Colonic mucosa (tissue), 4 donors: ENCODE measurements at places on chromosomes 3 and 15. TPM values are rescaled to one million over a fixed set of nuclear protein-coding genes. Genes with fewer than 3 reads are reported as not detected.
A peak's percentile ranks its signal among the peaks of the same experiment; 100 is the strongest.

The TMEM45A gene
- total RNA-seq, result 4.0 TPM

The SAMD7 gene
- total RNA-seq, result not detected

The BNIP2 gene
- total RNA-seq, result 30.1 TPM

The FAM43A gene
- 10.2 TPM for total RNA-seq

The LCMT2 gene
- total RNA-seq, result 7.7 TPM

The COL6A5 gene
- 0.15 TPM for total RNA-seq

The PLXNA1 gene
- total RNA-seq, result 19.3 TPM

The C3orf85 gene
- 18.8 TPM for total RNA-seq

The PCOLCE2 gene
- 1.0 TPM for total RNA-seq

- no peaks in the 10 kb centered on the region for H3K4me1 ChIP-seq
- H3K4me3 ChIP-seq, result no peak overlapping the region
- H3K27ac ChIP-seq, result no peak overlapping the region
- no peaks in the 10 kb centered on the region for H3K36me3 ChIP-seq
Observed at GRCh38 chr3:195003893-195004289, 267.1 kb downstream of the XXYLT1 start.

DNA sequence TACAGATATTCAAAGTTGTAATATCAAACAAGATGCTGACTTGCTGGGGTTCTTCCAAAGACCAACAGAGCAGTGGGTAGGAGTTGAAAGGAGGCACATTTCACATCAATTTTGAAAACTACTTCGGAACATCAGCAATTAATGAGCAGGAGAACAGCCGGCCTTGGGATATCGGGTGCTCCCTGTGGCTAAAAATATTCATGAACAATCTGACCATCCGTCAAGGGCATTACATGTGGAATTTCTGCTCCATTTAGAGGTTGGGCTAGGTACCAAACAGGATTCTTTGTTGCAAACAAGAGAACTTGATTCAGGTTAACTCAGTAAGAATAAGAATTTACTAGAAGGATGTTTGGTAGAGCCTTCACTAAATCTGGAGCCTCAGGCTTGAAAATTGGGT is 223.9 kb downstream of the RYR3 start:
- no peak for DNase-seq
- H3K4me1 ChIP-seq, result no peaks in the 10 kb centered on the region
- no peak overlapping the region for H3K27ac ChIP-seq
- no peak overlapping the region for H3K4me3 ChIP-seq

DNA sequence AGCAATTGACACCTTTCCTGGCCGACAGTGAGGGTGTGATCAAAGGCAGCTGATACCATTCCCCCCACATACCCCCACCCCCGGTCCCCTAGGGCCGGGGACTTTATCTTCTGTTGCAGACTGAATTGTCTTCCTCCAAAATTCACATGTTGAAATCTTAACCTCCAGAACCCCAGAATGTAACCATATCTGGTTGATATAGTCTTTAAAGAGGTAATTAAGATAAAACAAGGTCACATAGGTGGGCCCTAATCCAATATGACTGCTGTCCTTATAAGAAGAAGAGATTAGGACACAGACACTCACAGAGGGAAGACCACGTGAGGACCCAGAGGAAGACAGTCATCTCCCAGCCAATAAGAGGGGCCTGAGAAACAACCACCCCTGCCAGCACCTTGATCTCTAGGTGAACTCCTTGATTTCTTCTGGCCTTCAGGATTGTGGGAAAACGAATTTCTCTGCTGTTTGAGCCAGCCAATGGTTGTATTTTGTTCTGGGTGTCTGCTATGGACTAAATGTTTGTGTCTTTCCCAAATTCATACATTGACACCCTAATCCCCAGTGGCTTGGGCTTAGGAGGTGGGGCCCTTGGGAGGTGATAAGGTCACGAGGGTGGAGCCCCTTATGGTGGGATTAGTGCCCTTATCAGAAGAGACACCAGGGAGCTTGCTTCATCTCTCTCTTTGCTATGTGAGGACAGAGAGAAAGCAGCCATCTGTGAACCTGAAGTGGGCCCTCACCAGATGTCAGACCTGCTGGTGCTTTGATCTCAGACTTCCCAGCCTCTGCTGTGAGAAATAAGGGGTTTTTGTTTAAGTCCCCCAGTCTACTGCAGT is 144.0 kb downstream of the CHSY1 start:
- no peaks in the 10 kb centered on the region for H3K4me1 ChIP-seq
- no peak overlapping the region for H3K4me3 ChIP-seq
- H3K27ac ChIP-seq, result no peak overlapping the region
- DNase-seq, result no peak
- H3K27me3 ChIP-seq, result no peaks in the 10 kb centered on the region

DNA sequence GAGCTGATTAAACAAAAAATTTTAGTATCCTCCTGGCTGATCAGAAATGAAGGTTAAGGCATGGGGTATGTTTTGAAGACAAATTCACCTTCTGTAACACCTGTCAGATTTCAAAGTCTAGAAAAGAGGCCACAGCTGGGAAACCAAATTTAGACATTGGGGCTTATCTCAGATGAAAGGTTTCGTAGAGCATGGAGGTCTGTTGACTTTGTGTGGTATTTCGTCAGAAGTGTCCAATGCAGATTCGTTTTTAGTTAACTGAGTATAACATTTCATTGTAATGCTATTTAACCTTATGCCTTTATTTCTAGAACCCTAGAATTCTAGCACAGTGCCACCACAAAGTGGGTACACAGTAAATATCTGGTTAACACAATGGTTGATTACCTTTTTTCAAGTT is 61.7 kb downstream of the FNDC3B start:
- H3K4me3 ChIP-seq, result no peak overlapping the region
- no peaks in the 10 kb centered on the region for H3K36me3 ChIP-seq
- H3K27me3 ChIP-seq, result no peaks in the 10 kb centered on the region

- no peak overlapping the region for H3K4me3 ChIP-seq
- no peaks in the 10 kb centered on the region for H3K36me3 ChIP-seq
- H3K4me1 ChIP-seq, result no peaks in the 10 kb centered on the region
- no peak for DNase-seq
- no peak overlapping the region for H3K27ac ChIP-seq
Observed at GRCh38 chr3:131036200-131036816, 9.6 kb downstream of the NEK11 start.

GRCh38 chr3:188220097-188220788 is 66.3 kb downstream of the LPP start:
- DNase-seq, result no peak
- peaks cover 34% of the 10 kb centered on the region for H3K4me1 ChIP-seq
- H3K36me3 ChIP-seq, result no peaks in the 10 kb centered on the region
- H3K27me3 ChIP-seq, result no peaks in the 10 kb centered on the region

DNA sequence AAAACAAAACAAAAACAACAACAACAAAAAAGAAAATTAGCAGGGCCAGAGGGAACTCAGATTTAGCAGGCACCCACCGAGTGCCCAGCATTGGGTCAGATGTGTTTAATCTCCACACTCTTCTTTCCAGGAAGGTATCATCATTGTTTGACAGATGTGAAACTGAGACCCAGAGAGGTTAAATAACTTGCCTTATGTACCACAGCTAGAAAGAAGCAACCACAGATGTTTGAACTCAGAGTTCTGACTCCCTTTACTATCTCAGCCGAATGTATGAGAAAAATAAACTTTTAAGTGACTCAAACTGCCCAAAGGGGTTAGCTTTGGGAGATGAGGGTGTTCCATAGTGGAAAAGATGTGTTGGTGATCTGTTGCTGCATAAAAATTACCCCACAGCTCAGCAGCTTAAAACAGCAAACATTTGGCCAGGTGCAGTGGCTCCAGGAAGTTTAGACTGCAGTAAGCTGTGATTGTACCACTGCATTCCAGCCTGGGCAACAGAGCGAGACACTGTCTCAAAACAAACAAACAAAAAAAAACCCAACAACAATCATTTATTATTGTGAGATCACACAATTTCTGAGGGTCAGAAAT is 4.5 kb upstream of the RPP25 start:
- no peak overlapping the region for H3K27ac ChIP-seq
- DNase-seq, result no peak
- peaks cover 10% of the 10 kb centered on the region for H3K4me1 ChIP-seq
- no peaks in the 10 kb centered on the region for H3K36me3 ChIP-seq

DNA sequence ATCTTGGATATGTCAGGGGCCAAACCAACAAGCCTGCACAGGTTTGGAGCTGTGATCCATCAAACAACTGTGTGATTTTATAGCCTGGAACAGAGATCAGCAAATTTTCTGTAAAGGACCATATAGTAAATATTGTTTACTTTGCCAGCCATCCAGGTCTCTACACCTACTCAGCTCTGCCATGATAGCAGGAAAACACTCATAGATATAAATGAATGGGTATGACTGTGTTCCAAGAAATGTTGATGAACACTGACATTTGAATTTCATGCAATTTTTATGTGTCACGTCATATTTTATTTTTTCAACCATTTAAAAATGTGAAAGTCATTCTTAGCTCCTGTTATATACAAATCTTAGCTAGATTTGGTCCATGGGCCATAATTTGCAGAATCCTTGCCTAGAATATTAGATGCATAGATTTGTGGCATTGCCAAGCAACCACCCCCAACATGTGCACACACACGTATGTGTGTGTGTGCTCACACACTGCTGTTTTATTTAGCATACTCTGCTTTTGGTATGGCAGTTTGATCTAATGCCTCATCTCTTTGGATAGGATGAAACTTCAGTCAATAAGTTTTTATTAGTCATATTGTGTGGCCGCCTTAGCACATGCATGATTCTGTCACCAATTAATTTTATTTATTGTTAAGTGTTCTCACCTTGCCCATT is 6.4 kb downstream of the ATXN7 start:
- no peaks in the 10 kb centered on the region for H3K36me3 ChIP-seq
- no peak overlapping the region for H3K4me3 ChIP-seq
- no peaks in the 10 kb centered on the region for H3K27me3 ChIP-seq
- no peak overlapping the region for H3K27ac ChIP-seq

- peaks cover 4% of the 10 kb centered on the region for H3K36me3 ChIP-seq
- no peak overlapping the region for H3K27ac ChIP-seq
Observed at GRCh38 chr3:180932819-180933218, 20.3 kb downstream of the FXR1 start.

DNA sequence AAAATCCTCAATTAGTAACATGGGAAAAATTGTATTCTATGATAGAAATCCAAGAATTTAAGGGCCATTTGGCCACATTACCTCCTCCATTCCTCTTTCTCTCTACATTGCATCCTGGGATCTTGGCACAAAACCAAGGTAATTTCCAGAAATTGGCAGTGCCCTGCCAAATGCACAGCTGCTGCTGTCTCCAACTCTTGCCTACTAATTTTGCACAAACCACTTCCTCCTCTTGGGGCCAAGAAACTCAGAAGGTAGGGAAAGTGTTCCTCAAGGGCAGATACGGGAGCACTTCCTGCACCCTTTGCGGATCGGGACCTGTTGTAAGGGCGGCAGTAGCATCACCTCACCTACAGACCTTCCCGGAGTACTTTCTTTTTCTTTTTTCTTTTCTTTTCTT is 57.8 kb downstream of the MAP3K13 start:
- peak overlapping the region; percentile 19 for H3K27ac ChIP-seq
- DNase-seq, result peak; percentile 82
- no peaks in the 10 kb centered on the region for H3K27me3 ChIP-seq
- no peaks in the 10 kb centered on the region for H3K36me3 ChIP-seq
- no peak overlapping the region for H3K4me3 ChIP-seq

DNA sequence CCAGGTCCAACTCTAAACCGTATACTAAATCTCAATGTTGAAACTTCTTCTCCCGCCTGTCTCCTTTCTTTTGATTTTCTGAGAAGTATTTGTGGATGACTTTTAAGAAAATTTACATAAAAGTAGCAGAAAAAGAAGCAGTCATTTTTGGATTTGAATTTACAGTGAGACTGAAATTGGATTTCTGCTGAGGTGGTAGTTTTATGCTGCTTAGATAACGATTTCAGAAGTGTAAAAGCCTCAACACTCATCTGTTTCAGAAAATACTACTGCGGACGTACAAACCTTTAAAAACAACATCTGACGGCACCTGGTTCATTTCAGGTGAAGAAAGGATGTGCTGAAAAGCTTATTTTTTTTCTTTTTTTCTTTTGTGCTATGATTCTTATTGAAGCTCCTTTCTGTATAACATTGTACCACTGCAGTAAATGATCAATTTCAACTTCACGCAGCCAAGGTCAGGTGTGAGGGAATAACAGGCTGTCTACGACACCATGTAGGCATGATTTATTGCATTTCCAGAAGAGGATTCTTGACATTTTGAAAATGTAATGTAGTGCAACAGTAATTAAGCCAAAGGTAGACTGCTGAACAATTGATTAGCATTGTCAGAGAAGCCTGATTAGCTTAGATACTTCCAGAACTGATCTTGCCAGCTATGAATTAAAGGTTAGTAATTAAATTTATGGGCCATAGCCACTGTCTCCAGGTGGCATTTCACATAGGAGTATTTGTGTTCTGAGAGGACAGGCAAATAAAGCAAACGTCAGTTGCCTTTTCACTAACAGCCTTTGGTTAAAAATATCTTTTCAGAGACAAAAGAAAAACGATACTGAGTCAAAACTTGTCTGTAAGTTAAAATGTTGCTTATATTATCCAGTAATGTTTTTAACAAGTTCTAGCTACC is 134.6 kb upstream of the KBTBD8 start:
- H3K4me3 ChIP-seq, result no peak overlapping the region
- no peaks in the 10 kb centered on the region for H3K27me3 ChIP-seq
- H3K4me1 ChIP-seq, result no peaks in the 10 kb centered on the region
- DNase-seq, result no peak

GRCh38 chr15:24772686-24773373 is 97.3 kb downstream of the NPAP1 start:
- H3K27ac ChIP-seq, result no peak overlapping the region
- no peaks in the 10 kb centered on the region for H3K36me3 ChIP-seq
- peak; percentile 65 for DNase-seq
- H3K27me3 ChIP-seq, result no peaks in the 10 kb centered on the region

- H3K4me3 ChIP-seq, result no peak overlapping the region
- no peaks in the 10 kb centered on the region for H3K4me1 ChIP-seq
- no peak overlapping the region for H3K27ac ChIP-seq
- no peak for DNase-seq
Observed at GRCh38 chr3:52494445-52494844, 693 bp upstream of the STAB1 start.

DNA sequence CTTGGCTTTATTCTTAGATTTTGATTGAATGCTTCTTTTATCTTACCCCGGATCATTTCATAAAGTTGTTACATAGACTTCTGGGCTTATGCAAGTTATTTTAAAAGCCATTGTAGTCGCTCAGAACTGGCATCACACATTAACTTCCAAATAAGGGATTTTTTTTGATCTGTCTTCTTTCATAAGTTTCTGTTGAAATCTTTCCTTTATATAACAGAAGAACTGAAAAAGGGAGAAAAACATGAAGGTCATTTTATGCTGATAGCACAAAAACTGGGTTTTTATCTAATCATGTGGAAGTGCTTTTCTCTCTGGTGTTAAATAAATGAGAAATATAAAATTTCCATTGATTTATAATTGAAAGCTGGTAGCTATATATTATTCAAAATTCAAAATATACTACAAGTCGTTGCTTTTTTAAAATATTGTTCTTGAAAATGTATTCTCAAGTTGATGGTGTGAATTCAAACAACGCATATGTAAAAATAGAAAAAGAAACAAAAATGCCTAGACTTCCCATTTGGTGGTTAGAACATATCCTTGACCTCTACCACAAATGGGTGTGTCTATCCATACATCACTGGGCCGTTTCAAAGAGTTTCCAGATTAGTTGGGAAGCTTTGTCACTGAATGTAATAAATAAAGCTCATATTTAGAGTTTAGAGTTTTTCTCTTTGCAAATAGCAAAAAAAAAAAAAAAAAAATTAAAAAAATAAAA is 258.3 kb upstream of the ZPLD1 start:
- H3K36me3 ChIP-seq, result no peaks in the 10 kb centered on the region
- H3K27me3 ChIP-seq, result no peaks in the 10 kb centered on the region
- no peak overlapping the region for H3K4me3 ChIP-seq
- no peak for DNase-seq
- H3K4me1 ChIP-seq, result peaks cover 3% of the 10 kb centered on the region

GRCh38 chr3:194187233-194187944 is 51.4 kb downstream of the HES1 start:
- H3K4me1 ChIP-seq, result no peaks in the 10 kb centered on the region
- H3K36me3 ChIP-seq, result no peaks in the 10 kb centered on the region
- H3K4me3 ChIP-seq, result no peak overlapping the region
- no peak overlapping the region for H3K27ac ChIP-seq
- no peaks in the 10 kb centered on the region for H3K27me3 ChIP-seq
